ENCODE measurements at places on chromosomes 12 and 14.

GRCh38 chr14:93952829-93953228 lies 23.5 kb downstream of the ASB2 start:
- no peak for DNase-seq

- DNase-seq, result no peak
These were observed 77.0 kb downstream of the BICD1 start for GRCh38 chr12:32183650-32184049.

DNA sequence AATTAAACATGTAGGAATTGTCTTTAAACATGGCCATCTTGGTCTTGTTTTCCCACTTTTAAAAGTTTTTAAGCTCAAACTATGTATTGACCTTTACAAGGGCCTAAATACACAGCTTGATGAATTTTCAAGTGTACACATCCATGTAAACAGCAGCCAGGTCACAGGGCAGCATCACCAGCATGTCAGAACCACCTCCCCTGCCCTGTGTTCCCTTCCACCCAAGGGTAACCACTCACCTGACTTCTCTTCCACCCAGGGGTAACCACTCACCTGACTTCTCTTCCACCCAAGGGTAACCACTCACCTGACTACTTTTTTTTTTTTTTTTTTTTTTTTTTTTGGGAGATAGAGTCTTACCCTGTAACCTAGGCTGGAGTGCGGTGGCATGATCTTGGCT lies 4.6 kb downstream of the FBXW8 start:
- DNase-seq, result no peak

- DNase-seq, result no peak
These were observed 43.1 kb downstream of the SOX5 start for GRCh38 chr12:23906329-23906728.

DNA sequence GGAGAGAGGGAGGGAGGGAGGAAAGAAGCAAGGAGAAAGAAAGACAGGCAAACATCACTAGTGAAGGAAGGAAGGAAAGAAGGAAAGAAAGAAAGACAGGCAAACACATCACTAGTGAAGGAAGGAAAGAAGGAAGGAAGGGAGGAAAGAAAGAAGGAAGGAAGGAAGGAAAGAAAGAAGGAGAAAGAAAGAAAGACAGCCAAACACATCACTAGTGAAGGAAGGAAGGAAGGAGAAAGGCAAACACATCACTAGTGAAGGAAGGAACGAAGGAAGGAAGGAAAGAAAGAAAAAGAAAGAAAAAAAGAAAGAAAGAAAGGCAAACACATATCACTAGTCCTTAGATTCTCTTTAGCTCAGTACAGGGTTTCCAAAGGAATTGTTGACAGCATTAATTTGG lies 5.3 kb downstream of the FZD10 start:
- DNase-seq, result no peak

DNA sequence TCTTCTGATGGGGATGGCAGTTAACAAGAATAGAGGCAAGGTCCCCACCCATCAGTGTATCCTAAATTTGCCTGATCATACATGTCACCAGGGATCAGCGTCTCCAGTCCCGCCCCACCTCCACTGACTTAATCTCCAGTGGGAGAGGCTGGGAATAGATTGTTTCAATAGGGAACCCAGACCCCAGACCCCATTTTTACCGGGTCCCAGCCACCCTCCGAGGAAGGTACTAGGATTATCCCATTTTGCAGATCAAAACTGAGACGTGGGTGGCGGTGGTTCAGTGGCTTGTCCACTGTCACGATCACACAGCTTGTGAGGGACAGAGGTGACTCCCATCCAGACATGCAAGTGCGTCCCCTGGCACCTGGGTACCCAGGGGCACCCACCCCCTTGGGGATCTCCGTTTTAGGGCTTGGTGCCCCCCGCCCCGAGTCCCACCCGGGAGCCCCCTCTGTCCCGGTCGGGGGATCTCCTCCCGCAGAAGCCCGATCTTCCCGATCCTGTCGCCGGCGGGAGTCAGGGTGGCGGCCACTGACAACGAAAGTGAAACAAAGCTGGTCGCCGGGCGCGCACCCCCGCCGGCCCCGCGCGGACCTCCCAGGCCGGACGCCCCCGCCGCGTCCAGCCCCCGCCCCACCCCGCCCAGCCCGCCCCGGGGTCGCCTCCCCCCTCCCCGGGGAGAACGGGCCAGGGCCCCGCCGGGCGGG lies 523 bp downstream of the WSB2 start:
- DNase-seq, result peak; percentile 30

DNA sequence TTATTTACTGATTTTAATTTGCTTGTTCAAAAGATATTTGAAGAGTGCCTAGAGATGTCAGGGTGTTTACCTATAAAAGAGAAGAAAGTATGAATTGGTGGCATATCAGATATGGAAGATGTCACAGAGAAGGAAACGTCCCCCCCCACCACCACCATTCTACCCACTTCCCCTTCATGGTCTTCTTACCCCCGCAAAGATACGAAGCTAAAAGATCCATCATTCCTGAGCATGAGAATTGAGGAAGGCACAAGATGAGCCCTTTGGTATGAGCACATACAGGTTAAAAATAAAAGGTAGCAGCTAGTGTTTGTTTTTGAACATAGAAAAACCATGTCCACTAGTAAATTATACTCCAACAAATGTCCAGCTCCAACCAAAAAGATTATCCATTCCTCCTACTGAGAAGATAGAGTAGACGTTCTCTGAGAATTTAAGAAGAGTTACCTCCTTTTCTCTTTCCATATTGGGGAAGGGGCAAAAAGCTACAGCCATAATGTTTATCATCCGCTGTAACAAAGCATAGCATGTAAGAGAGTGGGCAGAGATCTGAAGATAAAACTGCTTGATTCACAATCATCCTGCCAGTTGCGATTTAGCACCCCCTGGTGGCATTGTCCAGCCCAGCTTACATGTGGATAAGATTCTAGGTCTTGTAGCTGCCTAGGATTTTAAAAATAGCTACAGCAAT lies 29.1 kb downstream of the NFYB start:
- peak; percentile 25 for DNase-seq

DNA sequence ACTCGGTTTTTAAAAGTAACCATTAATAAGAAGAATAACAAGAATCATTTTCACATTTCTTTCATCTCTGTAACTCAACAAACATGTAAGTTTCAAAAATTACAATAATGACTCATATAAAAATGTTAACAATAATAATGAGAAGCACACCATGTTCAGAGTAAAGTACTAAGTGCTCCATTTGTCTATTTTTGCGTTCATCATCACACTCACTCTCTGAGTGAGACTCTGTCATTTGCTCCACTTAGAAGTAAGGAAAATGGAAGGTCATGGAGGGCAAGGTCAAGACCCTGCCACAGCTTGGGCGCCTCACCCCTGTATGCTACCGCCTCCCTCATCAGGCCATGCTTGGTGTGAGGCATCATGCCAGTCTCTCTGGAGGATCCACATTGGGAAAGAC lies 129.9 kb downstream of the TMEM30B start:
- DNase-seq, result no peak

- no peak for DNase-seq
These were observed 83.9 kb downstream of the PAPOLA start for GRCh38 chr14:96586056-96586455.

- DNase-seq, result no peak
These were observed 5.1 kb upstream of the TCL1B start for GRCh38 chr14:95681153-95681552.

DNA sequence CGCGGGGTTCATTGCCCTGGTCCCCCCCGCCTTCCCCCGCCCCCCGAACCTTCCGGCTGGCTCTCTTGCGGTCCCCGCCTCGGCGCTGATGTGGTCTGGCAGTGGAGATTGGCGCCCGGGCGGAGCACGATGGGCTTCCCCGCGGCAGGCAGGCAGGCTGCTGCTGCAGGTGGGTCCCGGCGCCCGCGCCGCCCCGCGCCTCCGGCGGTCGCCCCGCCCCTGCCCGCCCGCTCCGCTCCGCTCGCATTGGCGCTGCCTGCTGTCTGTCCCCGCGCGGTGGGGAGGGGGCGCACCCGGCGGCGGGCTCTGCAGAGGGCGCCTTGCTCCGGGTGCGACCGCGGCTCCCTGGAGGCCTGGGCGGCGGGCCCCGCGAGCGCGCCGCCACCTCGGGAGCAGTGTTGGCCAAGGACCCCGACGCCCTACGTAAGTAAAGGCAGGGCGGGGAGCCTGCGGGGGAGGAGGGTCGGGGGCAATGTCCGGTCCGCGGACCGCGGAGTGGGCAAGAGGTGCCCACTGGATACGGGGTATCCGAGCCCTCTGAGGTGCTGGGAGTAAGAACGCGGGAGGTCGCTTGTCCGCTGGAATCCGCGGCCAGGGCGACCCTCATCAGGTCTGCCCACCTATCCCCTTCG lies at the start of gene AKAP5:
Gene AKAP5 (plus strand): TSS at position 309 of the 632 bp plus-strand sequence. CDS start 2,896 bp downstream, outside the sequence.
- DNase-seq, result peak; percentile 43

GRCh38 chr12:119700078-119700477 lies 32.1 kb downstream of the PRKAB1 start:
- DNase-seq, result no peak

- DNase-seq, result no peak
These were observed 330.4 kb downstream of the MED13L start for GRCh38 chr12:115946867-115947695.

DNA sequence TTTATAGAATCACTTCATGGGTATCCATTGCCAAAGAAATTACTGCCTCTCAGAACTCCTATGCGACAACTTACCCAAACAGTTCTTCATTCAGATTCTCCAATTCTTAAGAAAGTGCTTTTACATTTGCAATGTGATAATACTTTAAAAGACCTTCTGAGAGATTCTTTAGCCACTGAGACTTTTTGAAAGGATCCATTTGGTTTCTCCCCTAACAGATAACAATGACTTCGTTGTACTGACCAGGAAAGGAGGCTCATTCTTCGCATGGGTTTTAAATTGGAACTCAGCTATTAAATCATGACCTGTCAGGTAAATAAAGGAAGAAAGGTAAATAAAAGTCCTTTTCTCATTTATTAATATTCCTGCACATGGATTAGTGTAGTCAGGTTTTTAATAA lies 14.8 kb downstream of the ITPR2 start:
- DNase-seq, result no peak

DNA sequence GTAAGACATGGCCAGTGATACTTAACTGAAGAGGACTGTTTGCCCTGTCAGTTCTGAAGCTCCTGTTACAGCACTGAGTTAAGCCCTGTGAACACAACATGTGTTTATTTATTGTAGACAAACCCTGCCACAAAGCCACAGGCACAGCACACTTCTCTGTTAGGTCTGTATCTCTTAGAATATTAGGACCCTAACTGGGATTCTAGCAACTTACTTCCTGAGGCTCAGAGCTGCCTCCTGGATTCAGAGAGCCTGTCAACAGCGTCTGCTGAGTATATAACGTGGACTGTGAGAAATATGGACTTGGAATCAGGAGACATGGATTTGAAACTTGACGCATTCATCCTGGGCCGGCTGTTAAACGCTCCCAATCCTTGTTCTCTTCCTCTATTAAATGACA lies 135.0 kb upstream of the HIF1A start:
- DNase-seq, result no peak

DNA sequence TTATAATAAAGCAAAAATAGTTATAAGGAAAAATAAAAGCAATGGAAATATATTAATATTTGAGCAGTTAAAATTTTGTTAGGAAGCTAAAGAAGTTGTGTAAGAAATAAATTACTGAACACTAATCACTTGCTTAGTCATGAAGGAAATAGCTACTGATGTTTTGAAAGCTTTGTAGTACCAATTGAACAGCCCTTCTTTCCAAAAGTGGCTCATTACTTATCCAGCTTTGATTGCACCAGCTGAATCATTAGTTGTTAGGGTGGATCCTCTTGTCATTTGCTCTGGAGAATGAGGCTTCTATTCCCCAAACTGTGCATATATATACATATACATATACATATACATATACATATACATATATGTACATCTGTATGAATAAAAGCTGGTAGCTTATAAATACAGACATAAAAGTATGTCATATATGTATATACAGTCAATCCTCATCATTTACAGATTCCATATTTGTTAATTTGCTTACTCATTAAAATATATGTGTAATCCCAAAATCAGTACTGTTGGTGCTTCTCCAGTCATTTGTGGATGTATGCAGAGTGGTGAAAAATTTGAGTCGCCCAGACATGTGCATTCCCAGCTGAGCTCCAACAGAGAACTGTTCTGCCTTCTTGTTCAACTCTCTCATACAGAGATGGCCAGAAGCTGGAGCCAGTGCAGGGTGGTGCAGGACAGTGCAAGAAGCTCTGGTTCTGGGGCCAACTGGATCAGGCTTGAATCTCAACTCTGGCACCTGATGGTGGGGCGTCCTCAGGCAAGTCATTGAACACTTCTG lies 214.1 kb downstream of the RPAP3 start:
- no peak for DNase-seq

DNA sequence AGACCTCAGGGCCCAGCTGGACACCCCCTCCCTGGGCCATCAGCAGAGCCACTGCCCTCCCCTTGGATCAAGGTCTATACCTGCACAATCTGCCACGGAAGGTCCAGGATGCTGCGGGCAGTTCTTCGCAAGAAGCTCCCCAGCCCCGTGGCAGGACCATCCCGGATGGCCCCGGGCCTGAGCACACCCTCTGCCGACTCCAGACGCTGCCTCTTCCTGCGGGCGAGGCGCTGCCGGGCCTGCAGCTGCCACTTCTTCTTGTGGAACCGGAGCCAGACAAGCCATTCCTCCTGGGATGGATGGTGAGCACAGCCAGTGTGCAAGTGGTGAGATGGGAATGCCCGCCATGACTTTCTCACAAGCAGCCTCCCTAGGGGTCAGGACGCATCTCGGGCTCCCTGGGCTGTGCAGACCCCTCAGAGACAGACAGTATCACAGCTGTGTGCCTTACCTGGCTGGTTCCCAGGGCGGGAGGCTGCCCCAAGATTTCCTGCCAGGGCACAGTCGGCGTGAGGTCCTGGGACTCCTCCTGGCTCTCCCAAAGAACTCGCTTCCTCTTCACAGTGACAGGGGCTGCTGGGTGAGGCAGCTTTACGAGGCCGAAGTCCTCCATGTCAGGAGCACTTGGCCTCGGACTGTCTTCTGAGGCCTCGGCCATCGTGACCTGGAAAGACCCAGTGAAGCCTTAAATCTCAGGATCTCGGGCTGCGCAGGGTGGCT lies 30.8 kb downstream of the P2RX2 start:
- no peak for DNase-seq

DNA sequence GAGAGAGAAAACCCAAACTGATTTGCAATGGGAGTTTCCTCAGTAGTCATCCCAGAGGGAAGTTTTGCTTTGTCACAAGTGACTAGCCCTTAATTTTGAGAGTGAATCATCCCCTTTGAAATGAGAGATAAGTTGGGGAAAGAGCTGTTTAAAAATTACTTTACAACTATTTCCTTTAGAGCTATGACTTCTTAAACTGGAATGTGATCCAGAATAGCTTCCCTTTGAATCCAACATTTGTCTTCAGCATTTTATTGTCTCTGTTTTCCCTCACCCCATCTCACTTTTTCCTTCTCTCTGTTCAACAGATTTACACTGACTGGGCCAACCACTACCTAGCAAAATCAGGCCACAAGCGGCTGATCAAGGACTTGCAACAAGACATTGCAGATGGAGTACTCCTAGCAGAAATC lies 109.3 kb downstream of the NAV3 start:
- no peak for DNase-seq

Data from GM12892 (cell line).